ENCODE measurements at places on chromosomes 13 and 19.

DNA sequence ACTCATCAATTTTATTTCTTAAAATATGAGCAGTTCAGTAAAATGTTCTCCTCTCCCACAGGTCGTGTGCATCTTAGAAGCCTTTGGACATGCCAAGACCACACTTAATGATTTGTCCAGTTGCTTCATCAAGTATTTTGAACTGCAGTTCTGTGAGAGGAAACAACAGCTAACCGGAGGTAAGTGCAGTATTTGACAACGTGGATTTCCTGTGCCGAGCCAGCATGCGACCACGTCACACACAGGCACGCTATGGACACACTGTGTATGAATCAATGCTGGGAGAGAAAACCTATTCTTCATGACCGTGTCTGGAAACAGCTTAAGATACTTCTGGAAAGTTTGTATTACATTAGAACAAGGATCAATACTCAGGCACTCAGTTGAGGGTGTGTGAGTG is 268.5 kb downstream of the MYO16 start:
- no peak for DNase-seq

DNA sequence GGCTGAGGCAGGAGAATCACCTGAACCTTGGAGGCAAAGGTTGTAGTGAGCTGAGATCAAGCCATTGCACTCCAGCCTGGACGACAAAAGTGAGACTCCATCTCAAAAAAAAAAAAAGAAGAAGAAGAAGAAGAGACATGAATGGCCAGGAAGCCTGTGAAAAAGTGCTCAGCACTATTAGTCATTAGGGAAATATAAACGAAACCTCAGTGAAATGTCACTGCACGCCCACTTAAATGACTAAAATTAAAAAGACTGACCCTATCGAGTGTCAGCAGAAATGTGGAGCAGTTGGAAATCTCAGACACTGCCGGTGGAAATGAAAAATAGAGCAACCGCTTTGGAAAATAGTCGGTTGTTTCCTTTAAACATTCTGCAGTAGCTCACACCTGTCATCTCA is 5.5 kb upstream of the TYROBP start:
- no peak for DNase-seq

DNA sequence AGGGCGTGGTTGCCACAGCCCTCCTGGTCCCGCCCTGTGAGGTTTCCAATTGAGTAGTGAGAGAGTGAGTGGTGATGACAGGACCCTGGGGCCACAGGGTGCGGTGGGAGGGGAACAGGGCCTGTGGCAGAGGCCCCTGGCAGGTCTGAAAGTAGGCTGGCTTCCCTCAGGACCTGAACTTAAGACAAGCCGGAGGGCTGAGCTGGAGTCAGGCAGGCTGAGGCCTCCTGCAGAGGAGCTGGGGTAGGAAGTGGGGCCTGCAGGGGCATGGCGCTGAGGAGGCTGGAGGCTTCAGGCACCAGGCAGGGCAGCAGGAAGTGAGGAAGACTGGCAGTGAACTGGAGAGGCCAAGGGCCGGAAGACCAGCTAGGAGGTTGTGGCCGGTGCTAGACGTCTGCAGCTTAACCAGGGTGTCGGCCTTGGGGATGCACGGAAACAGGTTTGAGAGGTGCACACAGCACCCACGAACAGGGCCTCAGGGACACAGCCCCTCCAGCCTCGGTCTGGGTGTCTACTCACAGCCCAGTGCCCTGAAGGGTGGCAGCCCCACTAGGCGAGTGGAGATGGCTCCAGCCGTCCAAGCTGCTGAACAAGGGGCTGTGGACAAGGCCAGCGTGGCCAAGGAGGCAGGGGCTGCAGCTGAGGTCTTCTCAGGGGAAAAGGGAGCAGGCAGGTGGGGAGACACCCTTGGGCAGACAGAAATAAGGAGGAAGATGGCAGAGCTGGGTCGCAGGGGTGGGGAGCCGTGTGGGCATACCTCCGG is 17.8 kb downstream of the POP4 start:
- DNase-seq: no peak

DNA sequence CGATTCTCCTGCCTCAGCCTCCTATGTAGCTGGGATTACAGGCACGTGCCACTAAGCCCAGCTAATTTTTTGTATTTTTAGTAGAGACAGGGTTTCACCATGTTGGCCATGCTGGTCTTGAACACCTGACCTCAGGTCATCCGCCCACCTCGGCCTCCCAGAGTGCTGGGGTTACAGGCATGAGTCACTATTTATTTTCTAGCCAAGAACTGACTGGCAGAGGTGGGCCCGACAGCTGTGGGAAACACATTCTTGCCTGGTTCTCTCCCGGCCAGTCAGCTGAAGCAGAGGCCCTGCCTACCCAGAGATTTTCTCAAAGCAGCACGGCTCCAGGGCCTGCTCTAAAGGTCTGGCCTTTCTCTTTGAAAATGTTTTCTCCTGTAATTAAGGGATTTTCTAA is 108.0 kb downstream of the KCTD15 start:
- no peak for DNase-seq

DNA sequence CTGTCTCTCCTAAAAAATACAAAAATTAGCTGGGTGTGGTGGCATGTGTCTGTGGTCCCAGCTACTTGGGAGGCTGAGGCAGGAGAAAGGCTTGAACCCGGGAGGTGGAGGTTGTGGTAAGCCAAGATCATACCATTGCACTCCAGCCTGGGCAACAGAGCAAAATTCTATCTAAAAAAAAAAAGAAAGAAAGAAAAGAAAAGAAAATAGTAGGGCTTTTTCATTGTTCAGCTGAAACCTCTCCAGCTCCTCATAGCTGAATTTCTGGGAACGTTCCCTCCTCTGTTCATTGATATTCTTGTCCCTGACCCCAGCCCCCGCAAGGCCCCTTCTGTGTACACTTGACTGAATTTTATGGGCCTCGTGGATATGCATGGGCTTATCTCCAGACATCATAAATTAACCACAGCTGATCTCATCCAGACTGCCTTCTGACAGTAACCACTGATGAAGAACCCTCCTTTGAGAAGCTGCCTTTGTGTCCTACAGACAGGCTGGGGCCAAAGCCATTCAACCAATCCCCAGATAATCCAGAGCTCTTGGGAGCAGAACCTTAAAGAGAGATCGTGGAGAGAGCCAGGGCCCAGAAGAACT is at the start of gene ELSPBP1:
Gene ELSPBP1, plus strand, starts transcription at position 424 of the 594 bp plus-strand sequence. CDS start 14,036 bp downstream, outside the sequence.
- no peak for DNase-seq

GRCh38 chr13:74243637-74244526 is 109.7 kb upstream of the KLF12 start:
- no peak for DNase-seq

DNA sequence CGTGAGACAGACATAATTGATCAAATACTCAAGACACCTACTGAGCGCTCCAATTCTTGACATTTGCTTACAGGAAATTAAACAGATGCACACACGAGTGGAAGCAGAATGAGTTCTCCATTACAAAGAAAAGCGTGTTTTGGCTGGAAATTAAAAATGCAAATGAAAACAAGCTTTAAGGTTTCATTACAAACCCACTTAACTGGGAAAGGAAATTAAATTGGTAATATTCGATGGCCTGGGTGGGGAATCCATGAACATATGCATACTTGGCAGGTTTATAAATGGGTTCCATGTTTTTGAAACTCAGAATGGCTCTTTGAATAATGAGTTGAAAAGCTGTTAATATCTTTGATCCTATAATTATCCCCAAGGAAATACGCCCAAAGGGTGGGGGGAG is 178.0 kb downstream of the IER2 start:
- no peak for DNase-seq

- no peak for DNase-seq
These were observed 893.8 kb upstream of the SLC10A2 start for GRCh38 chr13:103960001-103960400.

- DNase-seq: no peak
These were observed 78.9 kb downstream of the COL4A1 start for GRCh38 chr13:110227864-110228643.

- DNase-seq: no peak
These were observed 40.5 kb downstream of the MIPEP start for GRCh38 chr13:23848646-23849141.

GRCh38 chr13:40231751-40232150 is 434.7 kb downstream of the FOXO1 start:
- DNase-seq: no peak

GRCh38 chr13:24292481-24292880 is 16.9 kb upstream of the C1QTNF9 start:
- DNase-seq: no peak

DNA sequence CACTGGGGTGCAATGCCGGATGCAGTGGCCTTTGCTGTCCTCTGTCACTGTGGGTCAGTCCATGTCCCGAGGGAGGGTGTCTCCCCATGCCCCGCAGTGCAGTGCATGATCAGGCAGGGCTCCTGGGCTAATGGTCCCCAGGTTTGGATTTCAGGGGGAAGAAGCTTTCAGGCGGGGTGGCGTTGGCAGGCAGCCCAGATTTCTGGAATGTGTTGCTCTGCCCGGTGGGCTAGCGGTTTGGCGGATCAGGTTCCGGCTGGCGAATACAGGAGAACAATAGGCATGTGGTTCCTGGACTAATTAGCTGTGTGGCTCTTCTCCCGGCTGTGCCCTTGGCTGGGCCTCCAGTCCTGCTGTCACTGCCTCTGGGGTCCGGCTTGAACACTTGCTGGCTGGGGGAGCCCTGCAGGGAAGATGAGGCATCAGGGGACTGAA is 141.3 kb downstream of the FGF9 start:
- no peak for DNase-seq

DNA sequence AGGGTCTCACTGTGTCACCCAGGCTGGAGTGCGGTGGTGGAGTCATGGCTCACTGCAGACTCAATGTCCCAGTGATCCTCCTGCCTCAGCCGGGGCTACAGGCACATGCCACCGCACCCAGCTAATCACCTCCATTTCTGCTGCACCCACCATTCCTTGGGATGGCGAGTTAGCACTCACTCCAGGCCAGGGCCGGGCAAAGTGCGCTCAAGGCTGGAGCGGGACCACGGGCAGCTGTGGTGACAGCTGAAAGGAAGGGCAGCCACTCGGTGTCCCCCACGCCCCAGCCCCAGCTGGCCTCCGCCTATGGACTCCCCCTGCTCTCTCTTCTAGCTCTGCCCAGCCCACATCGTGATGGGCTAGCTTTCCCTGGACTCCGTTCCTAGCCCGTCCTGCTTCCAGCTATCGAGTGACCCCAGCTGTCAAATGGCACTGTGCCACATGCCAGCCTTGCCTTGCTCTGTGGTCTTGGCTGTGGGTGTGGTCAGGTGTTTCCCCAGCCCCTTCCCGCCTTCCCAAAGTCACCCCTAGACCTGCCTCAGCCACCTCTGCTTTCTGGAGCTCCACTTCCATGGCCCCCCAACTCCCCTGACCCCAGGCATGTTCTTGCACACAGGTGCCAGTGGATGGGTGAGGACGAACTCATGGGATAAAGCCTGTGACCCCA is 4.1 kb downstream of the MICOS13 start:
- no peak for DNase-seq
